Cerebellar nuclear complex (tissue), 1 donor: ENCODE measurements at places on chromosomes 2 and 18.

- no peak for DNase-seq
These were observed 37.2 kb upstream of the BIN1 start for GRCh38 chr2:127143841-127144782.

- DNase-seq = no peak
These were observed 42.3 kb upstream of the STAT1 start for GRCh38 chr2:191056228-191056627.

DNA sequence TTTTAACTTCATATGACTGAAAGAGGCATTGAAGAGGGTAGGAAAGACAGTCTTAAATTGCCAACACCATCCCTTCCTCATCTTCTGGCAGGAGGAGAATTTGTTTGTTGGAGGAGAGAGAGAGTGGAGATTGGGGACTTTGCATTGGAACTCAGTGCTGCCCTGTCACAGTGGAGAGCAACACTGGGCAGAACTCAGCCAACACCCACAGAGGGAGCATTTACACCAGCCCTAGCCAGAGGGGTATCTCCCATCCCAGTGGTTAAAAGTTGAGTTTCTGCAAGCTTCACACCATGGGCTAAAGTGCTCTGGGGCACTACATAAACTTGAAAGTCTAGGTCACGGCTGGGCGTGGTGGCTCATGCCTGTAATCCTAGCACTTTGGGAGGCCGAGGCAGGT, 174.1 kb downstream of the ANKRD30B start:
- DNase-seq = no peak

GRCh38 chr2:173400760-173401159, 46.1 kb downstream of the CDCA7 start:
- DNase-seq = no peak

- DNase-seq = no peak
These were observed 104.5 kb downstream of the UGGT1 start for GRCh38 chr2:128195435-128195984.

DNA sequence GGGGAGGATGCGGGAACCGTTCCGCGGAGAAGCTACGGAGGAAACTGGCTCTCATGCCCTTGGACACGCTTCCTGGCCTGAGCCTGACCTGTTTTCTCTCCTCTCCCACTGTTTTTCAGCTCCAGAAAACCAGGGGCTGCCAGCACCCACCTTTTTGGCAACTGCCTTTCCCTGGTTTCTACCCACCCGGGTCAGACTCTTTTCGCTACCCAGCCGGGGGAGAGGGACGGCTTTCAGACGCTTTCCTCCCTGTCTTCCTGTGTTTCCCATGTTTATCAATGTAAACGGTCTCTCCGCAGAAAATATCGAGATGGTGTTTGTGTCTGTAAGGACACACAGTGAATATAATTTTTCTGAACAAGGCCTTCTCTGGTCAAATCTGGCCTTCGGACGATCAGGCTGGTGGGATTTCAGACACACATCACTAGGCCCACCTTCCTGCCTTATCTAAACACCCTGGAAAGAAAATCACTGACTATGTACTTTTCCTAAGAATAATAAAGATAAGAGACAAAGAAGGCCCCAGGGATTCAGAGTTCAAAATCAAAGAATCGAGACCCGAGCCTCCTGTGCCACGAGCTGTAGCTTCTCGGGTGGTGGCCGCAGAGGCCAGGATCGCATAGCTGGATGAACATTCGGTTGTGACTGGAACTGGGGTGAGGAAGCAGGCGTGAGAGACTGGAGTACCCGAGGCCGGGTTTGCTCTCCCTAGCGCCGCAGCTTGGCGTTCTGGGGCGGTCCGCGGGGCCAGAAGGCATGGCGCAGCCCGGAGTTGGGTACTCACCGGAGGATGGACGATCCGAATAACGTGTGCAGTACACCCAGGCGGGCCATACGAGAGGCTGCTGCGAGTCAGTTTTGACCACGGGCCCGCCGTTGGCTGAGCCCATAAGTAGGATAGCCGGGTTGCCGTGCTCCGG, 1.7 kb downstream of the EN1 start:
- no peak for DNase-seq

- DNase-seq = no peak
These were observed 319.0 kb upstream of the CHAC2 start for GRCh38 chr2:53448591-53448990.

GRCh38 chr2:112483042-112483473, 1.1 kb downstream of the TTL start:
- DNase-seq = no peak

- DNase-seq = no peak
These were observed 157.5 kb downstream of the THADA start for GRCh38 chr2:43438342-43438741.

DNA sequence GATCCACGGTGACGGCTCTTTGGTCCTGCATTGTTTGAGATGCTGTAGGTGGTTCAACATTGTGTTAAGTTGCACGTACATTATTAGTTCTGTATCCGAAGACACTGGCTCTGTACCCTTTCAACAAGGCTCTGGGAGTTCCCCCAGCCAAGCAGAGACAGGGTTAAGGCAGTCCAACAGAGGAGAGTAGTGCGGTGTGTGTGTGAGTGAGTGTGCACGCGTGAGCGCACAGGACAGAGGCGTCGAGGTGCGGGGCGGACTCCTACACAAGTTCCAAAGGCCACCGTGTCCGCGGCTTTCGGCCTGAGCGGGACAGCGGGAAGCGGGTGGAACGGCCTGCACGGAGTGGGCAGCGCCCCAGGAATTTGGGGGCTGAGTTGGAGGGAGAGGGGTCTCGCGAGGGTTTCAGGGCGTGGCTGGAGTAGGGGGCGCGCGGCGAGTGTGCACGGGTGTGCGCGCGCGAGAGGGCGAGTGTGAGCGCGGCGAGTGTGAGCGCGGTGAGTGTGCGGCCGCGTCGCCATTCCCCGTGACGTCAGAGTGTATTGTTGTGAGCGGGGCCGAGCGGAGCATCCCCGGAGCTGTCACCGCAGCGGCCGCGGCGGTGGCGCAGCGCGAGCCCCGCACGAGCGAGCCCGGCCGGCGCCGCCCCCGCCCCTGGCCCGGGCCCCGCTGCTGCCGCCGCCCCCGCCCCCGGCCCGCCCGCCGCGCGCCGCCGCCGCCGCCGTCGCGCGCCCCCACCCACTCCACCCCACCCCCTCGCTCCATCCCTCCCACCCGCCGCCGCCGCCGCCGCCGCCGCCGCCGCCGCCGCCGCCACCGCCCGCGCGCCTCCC, at the start of gene ASXL3:
ASXL3 (plus strand) TSS at position 535 of the 833 bp plus-strand sequence. CDS start 413 bp downstream, outside the sequence.
- DNase-seq = no peak

DNA sequence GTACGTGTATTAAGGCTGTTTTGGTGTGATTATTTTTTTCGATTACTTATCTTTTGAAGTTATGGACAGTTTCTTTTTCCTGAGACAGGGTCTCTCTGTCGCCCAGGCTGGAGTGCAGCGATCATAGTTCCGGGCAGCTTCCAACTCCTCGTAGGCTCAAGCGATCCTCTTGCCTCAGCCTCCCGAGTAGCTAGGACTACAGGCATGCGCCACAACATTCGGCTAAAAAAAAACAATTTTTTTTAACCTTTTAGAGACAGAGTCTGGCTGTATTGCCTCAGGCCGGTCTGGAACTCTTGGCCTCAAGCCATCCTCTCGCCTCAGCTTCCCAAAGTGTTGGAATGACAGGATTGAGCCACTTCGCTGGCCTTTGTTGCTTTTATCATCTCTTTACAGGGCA, 945 bp downstream of the HAT1 start:
- no peak for DNase-seq

DNA sequence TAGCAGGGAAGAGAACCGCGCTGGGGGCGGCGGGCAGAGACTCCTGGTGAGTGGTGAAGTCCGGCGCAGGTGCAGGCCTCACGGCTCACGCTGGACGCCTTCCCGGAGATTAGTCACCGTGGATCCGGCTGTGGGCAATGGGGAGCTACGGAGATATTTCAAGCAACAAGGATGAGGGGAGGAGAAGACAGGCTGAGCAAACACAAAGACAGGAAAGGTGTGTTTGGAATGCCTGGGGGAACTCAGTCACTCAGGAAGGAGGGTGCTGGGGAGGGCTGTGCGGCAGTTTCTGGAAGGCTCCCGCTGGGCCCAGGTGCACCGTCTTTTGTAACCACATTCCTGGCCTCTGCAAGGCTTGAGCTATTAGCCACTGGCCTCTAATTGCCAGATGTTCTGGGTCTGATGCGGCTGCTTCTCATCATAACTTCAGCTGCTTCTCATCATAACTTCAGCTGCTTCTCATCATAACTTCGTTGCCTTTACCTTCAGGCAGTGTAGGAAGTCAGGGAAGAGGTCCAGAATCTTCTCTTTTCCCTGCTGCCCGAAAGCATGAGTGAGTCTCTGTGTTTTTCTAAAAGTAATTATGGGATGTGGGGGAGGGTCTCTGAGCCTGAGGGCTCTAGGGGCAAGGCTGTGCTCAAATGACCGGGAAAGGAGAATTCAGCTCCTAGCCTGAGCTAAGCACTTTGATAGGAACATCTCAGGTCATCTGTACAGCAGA, 118.9 kb downstream of the PXDN start:
- no peak for DNase-seq

- no peak for DNase-seq
These were observed 454.0 kb downstream of the NBAS start for GRCh38 chr2:15107137-15107536.

- no peak for DNase-seq
These were observed 298.4 kb downstream of the FSIP2 start for GRCh38 chr2:186036862-186037449.

GRCh38 chr2:102618452-102619413, 620 bp upstream of the SLC9A2 start:
- no peak for DNase-seq

- peak; percentile 99 for DNase-seq
These were observed 82.2 kb downstream of the ADD2 start for GRCh38 chr2:70685771-70686171.

DNA sequence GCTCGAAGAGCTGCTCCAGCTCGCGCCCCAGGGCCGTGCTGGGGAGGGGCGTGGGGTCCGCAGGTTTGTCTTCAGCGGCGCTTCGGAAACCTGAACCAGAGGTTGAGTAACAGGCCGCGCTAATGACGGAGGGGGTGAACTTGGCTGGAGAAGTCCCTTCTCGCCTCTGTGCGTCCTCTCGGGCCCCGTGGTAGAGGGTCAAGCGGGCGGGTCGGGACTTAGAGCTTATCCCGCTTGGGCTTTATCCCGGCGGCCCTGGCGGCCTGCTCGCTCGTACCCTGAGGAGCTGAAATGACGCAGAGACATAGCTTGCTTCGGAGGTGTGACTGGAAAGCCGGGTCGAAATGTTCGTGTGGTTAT, 479 bp downstream of the RNMT start:
- DNase-seq = no peak
